ENCODE measurements at places on chromosomes 5 and 9.

DNA sequence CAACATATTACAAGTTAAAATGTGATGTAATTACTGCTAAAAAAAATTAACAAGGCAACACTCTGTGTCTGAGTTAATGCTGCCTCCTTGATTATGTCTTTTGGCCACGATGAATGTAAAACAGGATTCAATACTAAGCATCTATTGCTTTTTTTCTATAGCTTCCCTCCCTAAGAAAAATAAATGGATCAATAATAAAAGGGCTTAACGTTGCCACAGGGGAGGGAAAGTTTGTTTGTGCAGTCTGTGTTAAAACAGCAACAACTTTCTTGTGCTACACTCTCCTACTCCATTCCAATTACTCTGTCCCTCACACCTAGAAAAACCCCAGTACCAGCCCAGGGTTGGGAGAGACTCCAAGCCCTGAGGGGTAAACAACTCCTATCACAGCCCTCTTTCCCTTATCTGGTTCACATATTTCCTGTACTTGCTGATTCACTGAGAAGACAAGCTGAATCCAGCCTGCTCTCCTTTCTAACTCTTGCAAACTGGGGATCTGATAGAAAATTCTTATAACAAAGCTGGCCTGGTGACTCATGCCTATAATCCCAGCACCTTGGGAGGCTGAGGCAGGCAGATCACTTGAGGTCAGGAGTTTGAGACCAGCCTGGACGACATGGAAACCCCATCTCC is 44.8 kb downstream of the PTPN3 start:
- DNase-seq: no peak

GRCh38 chr5:143757116-143757515 is 54.8 kb upstream of the HMHB1 start:
- no peak for DNase-seq

- DNase-seq: no peak
Observed at GRCh38 chr5:123094237-123094918, 5.3 kb downstream of the PRDM6 start.

DNA sequence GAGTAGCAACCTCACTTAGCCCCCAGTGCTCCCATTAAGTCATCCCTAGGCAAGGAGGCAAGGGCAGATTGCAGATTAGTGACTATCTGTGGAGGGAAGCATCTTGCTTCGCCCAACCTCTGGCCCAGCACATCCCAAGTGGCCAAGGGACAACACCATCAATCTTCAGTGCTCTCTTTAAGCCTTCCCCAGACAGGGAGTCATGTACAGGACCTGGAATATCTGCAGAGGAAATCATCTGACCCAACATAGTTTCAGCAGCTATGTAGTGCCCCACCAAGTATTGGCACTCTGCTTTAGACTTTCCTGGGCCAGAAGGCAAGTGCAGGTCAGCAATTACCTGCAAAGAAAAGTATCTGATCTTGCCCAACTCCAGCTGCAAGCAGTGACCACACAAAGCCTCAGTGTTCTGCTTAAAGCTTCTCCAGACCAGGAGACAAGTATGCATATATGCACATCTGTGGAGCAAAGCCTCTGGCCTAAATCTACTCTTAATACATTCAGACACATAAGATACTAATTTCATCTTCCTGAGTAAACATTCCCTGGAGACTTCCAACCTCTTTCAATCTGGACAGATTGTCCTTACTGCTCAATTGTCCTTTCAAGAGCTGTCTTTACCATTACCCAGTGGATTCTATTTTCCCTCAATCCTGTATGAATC is 224.8 kb upstream of the VLDLR start:
- no peak for DNase-seq

DNA sequence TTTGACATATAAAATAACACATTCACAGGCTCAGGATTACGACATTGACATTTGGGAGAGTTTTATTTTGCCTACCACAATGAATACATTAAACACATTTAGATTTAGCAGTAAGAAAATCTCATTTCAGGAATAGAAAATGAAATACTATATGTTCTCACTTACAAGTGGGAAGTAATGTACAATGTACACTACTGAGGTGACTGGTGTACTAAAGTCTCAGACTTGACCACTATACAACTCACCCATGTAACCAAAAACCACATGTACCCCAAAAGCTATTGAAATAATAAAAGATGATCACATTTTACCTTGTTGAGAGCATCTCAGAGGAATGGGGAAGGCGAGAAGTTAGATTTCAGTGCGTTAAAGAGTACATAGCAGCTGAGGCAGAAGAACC is 1202.4 kb upstream of the SEMA6A start:
- DNase-seq: no peak

DNA sequence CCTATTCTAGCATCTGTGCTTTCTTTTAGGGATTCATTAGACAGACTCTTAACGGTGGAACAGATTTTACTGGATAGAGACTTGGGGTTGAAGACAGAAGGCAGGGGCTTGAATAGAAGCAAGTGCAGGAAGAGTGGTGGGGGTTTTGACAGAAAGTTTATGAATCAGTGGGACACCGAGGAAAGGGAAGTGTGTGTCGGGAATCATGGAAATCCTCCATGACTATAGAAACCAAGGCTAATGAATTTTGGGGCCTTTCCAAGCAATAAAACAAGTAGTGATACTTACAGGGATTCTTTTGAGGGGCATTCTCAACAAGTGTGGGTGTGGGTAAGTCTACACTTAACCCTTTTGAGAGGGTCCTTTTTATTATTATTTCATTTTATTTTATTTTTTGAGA is 12.8 kb downstream of the BASP1 start:
- DNase-seq: no peak

- no peak for DNase-seq
Observed at GRCh38 chr9:128208946-128209669, 5.9 kb downstream of the DNM1 start.

- DNase-seq: no peak
Observed at GRCh38 chr9:122297512-122297911, 32.8 kb downstream of the MRRF start.

DNA sequence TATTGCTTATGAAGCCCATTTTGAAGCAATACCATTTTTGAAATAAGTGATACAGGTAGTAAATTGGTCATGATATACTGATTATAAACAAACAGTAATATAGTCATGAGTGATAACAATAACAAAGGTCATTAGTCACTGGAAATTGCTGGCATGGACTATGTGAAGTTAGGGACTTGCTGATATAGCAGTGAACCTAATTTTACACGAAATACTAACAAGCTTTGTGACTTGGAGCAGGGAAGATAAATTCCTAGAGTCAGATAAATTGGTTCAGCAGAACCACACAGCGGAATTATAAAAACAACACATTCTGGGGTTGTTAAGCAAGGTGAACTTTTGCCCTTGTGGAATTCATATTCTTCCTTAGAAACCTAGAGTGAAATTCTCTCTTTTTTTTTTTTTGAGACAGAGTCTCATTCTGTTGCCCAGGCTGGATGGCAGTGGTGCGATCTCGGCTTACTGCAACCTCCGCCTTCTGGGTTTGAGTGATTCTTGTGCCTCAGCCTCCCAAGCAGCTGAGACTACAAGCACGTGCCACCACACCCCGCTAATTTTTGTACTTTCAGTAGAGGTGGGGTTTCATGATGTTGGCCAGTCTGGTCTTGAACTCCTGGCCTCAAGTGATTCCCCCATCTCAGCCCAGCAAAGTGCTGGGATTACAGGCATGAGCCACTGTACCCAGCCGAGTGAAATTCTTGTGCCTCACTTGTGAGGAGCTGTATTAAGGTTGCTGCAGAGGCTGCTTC is 6.0 kb downstream of the UGCG start:
- no peak for DNase-seq

DNA sequence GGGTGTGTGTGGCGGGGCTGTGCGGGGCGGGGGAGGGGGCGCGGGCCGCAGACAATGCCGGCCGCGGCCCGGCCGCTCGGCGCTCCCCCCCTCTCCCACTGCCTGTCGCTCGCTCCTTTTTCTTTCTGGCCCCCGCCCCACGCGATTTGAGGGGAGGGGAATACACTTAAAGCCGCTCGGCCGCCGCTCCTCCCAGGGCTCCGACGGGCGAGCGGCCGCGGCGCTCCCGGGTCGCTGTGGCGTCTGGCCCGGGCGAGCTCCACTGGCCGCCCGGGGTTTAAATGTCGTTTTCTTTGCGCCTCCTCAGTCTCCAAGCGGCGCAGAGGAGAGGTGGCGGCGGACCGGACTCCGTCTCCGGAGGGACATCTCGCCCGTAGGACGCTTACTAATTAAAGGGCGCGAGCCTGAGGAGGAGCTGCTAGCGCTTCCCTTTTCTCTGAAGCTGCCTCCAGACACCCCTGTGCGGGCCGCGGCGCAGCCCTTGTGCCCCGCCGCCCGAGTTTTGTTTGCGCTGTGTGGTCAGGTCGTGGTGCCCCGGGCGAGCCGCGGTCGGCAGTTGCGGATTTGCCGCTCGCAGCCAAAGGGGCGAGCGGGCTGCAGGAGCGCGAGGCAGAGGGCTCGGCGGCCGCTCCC is 1.4 kb downstream of the ZSWIM6 start:
- no peak for DNase-seq

GRCh38 chr5:20683241-20683940 is 695.4 kb upstream of the CDH18 start:
- no peak for DNase-seq

DNA sequence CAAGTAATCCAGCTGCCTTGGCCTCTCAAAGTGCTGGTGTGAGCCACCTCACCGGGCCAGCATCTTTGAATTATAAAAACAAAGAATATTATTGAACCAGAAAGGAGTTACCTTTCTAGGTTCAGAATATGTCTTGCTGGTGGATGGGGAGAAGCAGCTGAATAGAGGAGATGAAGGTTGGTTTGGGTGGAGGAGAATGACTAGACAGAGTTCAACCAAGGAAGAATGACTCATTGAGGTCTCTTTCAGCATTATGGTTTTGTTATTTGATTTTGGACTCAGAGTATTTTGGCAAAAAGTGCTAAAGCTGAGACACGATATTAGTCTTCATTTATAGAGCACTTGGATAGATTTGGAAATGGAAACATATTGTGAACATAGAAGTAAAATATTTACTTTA is 75.2 kb upstream of the MPDZ start:
- no peak for DNase-seq

GRCh38 chr5:126369995-126370731 is 53.0 kb upstream of the GRAMD2B start:
- no peak for DNase-seq

DNA sequence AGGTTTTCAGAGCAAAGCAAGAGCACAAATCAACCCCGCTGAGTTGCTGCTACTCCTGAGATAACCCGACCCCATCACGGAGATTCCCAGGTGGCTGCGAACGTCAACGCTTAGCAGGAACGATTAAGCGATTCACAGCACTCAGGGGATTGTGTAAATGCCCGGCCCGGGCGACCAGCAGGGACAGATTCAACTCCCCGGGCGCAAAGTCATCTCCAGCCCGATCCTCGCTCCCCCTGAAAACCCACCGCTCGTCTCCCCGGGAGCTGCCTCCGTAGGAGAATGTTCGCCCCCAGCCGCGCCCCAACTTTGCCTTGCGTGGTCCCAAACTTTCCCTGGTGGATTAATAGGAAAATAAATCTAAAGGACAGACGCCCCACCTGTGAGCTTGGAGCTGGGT is 685 bp downstream of the SLC24A2 start:
- no peak for DNase-seq

GRCh38 chr9:99680191-99680590 is 141.5 kb upstream of the NR4A3 start:
- DNase-seq: no peak

GRCh38 chr9:98428454-98428853 is 173.0 kb upstream of the TBC1D2 start:
- no peak for DNase-seq

DNA sequence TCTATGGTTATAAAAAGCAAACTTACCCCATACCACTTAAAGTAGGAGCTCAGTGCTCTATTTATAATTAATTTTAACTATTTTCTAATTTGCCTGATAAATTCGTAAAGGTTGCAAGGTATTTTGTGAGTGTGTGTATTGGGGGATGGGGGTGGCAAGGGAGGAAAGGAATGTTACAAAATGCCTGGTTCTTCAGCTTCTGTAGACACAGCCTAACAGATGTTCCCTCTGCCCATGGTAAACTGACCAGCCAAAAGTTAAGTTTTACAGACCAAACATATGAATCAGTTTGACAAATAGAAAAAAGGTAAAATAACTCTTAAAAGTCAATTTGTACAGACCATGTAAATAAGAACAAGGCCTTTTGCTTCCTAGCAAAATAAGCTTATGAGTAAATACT is 232.6 kb downstream of the KIAA0825 start:
- DNase-seq: no peak

DNA sequence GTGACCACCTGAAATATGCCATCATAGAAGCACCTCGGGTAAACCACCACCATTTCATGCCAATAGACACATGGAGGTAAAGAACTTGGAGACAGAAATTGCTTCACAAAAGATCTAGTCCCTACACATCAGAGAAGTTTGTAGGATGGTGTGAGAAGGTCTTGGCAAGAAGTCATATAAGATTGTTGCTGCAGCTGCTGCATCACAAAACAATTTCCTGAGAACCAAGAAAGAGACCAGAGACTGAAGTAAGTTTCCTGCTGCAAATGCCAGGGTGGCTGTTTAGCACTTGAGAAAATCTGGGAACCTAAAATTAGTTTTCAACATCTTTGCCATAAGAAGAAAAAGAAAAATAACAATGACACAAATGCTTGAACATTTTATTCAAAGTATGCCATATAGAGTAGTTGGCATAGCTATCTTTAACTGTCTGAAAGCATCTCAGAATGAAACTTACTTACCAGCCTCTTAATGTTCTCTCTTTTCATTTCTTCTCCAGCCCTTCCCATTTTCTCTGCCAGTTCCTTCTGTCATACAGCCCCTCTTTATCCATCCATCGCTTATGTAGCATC is 114.3 kb downstream of the KCTD16 start:
- no peak for DNase-seq

- no peak for DNase-seq
Observed at GRCh38 chr5:118371973-118372831, 616.1 kb downstream of the DTWD2 start.

DNA sequence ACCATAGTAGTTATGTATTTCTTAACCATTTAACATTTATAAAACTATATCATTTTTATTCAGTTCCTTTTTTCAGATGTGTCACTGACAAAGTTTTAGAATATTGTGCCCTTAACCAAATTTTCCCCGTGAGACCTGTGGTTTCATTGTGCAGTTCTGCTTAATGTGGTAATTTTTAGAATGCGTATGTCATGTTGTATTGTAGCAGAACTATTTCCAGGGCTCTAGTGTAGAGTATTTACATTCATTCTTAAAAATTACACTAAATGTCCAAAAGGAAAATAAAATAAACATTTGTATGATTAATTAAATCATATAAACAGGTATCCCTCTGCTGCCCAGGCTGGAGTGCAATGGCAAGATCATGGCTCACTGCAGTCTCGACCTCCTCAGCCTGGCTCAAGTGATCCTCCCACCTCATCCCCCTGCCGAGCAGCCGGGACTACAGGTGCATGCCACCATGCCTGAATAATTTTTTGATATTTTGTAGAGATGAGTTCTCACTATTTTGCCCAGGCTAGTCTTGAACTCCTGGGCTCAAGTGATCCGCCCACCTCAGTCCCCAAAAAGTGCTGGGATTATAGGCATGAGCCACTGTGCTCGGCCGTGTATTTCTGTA is 15.4 kb downstream of the SERINC5 start:
- no peak for DNase-seq

All from stimulated activated CD4-positive, alpha-beta T cell treated with anti-CD3 and anti-CD28 coated beads, Interleukin-1b, Interleukin-23, amount 100 ng/mL, for 24 hours (primary cell).